ENCODE measurements at places on chromosomes 2 and 18.

DNA sequence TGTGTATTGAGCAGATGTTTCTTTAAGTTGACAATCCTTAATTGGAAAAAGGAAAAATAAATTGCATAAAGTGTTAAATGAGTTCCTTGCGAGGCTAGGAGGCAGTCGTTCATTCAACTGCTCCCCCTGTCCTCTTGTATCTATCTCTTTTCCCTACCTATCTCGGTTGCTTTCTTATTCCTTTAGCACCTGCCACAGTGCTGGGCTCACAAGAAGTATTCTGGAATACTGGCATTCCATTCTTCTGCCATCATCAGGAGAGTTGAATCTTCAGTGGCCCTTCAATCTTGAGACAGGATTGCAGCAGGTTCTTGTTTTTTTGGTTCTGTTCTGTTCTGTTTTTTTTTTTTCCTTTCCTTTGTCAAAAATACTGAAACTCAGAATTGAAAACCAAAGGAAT, 143.1 kb upstream of the AQP4 start:
- DNase-seq: no peak

DNA sequence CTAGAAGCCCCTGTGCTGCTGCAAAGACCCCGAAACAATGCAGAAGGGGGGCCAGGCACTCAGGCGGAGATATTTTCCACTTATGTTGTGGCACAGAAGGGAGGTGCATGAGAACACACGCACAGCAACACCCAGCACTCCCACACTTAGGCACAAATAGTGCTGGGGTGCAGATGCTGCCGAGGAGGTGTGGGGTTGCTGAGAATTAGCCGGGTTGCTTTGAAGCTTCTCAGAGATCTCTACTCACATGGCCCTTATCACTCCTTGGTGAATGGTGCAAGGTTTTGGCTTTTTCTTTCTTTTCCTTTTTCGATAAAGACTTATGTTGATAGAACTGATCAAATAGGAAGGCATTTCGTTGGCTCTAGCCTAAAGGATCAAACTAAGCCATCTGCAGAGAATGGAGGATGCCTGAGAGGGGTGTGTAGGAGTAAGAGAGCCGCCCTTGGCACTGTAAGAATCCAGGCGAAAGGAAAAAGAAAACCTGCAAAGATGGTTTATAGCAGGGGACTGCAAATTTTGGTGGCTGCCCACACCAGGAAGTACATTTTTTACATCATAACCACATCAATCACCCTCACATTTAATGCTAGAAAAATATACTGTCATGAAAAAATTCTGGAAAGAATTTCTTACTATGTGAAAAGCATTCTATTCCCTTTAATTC, 27.9 kb upstream of the FHL2 start:
- DNase-seq: no peak

DNA sequence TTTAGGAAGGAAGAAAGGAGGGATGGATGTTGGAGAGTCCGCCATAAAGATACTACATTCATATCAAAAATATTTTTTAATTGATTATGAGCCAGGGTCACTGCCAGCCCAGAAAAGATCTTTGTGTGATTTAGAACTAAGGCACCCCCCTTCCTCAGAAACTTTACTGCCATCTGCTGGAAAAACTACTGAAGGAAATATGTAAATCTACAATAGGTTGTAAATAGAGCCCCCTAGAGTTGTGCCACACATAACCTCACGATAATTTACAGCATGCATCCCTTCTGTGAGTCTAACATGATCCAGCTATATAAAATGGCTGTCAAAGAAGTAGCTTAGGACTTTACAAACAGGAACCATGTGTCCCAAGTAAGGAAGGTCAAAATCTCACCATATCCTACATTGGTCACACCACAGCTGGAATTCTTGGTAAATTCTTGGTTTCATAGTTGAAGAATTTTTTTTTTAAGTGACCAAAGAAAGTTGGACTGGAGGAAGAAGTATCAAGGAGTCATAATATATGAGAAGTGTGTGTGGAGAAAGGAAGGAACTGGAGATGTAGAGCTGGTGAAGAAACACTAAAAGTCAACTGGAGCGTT, 152.5 kb downstream of the CYP26B1 start:
- peak; percentile 63 for DNase-seq

DNA sequence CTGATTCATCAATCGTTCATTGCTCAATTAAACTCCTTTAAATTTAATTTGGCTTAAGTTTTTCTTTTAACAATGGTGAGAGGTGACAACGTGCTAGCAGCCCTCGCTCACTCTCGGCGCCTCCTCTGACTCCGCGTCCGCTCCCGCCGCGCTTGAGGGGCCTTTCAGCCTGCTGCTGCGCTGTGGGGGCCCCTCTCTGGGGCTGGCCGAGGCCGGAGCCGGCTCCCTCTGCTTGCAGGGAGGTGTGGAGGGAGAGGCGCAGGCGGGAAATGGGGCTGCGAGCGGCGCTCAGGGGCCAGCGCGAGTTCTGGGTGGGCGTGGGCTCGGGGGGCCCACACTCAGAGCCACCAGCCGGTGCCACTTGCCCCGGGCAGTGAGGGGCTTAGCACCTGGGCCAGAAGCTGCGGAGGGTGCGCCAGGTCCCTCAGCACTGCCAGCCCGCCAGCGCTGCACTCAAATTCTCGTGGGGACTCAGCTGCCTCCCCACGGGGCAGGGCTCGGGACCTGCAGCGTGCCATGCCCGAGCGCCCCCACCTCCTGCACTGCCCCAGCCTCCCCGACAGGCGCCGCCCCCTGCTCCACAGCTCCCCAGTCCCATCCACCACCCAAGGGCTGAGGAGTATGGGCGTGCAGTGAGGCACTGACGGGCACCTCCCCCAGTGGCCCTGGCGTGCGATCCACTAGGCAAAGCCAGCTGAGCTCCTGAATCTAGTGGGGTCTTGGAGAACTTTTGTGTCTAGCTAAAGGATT, 19.6 kb downstream of the ANKMY1 start:
- DNase-seq: no peak
